Mesothelial cell of epicardium (in vitro differentiated cells): ENCODE measurements at places on chromosomes 5 and 9. TPM values are rescaled to one million over a fixed set of nuclear protein-coding genes. Genes with fewer than 3 reads are reported as not detected.

Gene MRPS2
- 38.4 to 46.0 TPM (median 42.1 TPM) in 3 replicates for total RNA-seq

Gene SSNA1
- total RNA-seq: 40.9 to 43.8 TPM (median 42.8 TPM) in 3 replicates

Gene SLC25A46
- total RNA-seq: 31.4 to 36.9 TPM (median 32.1 TPM) in 3 replicates

Gene PCDHA5
- total RNA-seq: 3.6 to 3.7 TPM (median 3.6 TPM) in 3 replicates

Gene OR1J4
- total RNA-seq: not detected in 3 replicates

Gene PTGES
- total RNA-seq: 28.4 to 30.1 TPM (median 29.6 TPM) in 3 replicates

Gene MLANA
- total RNA-seq: not detected in 3 replicates
